A549 treated with ZK216348 at 1 μM for 4 hours (cell line): ENCODE measurements at places on chromosomes 2 and 18. TPM values are rescaled to one million over a fixed set of nuclear protein-coding genes. Genes with fewer than 3 reads are reported as not detected.

The UGT1A4 gene
- total RNA-seq, result not detected in 5 replicates

The NR4A2 gene
- 1.4 to 3.8 TPM (median 2.1 TPM) in 5 replicates for total RNA-seq

The PIEZO2 gene
- total RNA-seq, result 0.47 to 1.5 TPM (median 1.2 TPM) in 5 replicates

The FBXO48 gene
- 0.35 to 0.71 TPM (median 0.56 TPM) in 5 replicates for total RNA-seq

The RIT2 gene
- total RNA-seq, result not detected in 5 replicates

The SP140 gene
- 0.22 to 0.39 TPM in 2 of 5 replicates, not detected in the others for total RNA-seq

The USP14 gene
- 50.7 to 70.8 TPM (median 65.0 TPM) in 5 replicates for total RNA-seq

The DUSP19 gene
- total RNA-seq, result 0.25 to 0.83 TPM (median 0.55 TPM) in 5 replicates

The PPIG gene
- 36.9 to 62.1 TPM (median 40.2 TPM) in 5 replicates for total RNA-seq

The MSGN1 gene
- total RNA-seq, result not detected in 5 replicates

The TTC31 gene
- 13.0 to 21.2 TPM (median 16.6 TPM) in 5 replicates for total RNA-seq

The SP140L gene
- 3.3 to 4.7 TPM (median 3.5 TPM) in 5 replicates for total RNA-seq

The ARHGEF4 gene
- 5.8 to 9.2 TPM (median 7.6 TPM) in 5 replicates for total RNA-seq

The DLX2 gene
- total RNA-seq, result 0.35 to 0.89 TPM (median 0.44 TPM) in 5 replicates

The CFAP210 gene
- 0.13 to 0.89 TPM (median 0.41 TPM) in 5 replicates for total RNA-seq

The SCYGR8 gene
- not detected in 5 replicates for total RNA-seq

The KHK gene
- 7.5 to 10.4 TPM (median 9.1 TPM) in 5 replicates for total RNA-seq

The CD302 gene
- total RNA-seq, result 1.5 to 2.5 TPM (median 2.2 TPM) in 5 replicates

The DQX1 gene
- total RNA-seq, result 0.09 to 0.49 TPM (median 0.20 TPM) in 3 of 5 replicates, not detected in the others

The TCF23 gene
- total RNA-seq, result not detected in 5 replicates

The TACR1 gene
- total RNA-seq, result 0.04 to 0.26 TPM (median 0.08 TPM) in 4 of 5 replicates, not detected in the other

The MYO3B gene
- total RNA-seq, result not detected in 5 replicates

The MYL1 gene
- not detected in 5 replicates for total RNA-seq

The ELAC1 gene
- 3.7 to 5.8 TPM (median 4.5 TPM) in 5 replicates for total RNA-seq
